ENCODE measurements at places on chromosomes 12 and 14. TPM values are rescaled to one million over a fixed set of nuclear protein-coding genes. Genes with fewer than 3 reads are reported as not detected.

DNA sequence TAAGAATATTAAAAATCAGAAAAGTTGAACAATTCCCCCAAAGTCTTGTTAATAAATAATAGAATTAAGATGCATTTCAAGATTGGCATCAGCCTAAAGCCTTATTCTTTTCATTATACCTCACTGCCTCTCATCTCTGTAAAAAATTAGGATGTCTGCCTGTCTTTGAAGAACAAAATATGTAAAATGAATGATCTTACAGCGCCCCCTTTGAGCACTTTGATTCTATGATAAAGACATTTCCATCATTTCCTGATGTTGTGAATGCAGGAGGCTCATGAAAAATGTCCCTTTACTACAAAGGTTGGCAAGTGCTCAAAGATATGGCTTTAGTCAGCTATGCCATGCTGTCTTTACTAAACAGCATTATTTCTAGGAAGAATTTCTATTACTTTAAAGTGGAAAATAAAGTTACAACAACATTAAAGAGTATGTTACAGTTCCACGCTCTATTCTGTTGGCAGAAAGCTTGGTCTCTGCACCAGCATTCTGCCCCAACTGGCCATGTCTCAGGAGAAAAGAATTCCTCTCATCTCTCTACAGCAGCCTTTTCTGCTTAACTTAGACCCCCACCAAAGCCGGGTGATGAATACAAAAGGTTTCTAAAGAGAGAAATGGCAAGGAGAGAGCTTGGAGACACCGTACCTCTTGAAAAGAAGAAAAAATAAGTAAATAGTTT, 95.1 kb downstream of the LLPH start:
- H3K27me3 ChIP-seq, result peaks cover 3% of the 10 kb centered on the region
- H3K4me3 ChIP-seq, result no peak overlapping the region
- no peaks in the 10 kb centered on the region for H3K4me1 ChIP-seq
- DNase-seq, result no peak
- no peak overlapping the region for H3K27ac ChIP-seq

DNA sequence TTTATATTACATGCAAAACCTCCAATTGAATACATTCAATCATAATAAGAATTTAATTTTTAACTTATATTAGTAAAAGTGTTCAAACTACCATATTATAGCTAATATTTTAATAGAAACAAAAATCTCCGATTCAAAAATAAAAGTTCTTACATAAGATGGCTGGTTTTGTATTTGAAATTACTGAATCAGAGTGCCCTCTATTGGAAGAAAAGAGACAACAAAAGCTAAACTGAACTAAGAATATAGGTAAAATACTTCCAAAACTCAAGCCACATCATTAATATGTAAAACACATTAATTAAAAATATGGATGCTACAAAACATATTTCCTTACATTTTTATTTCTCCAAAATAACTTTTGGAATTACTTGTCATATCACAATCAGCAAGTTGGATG, 120.3 kb downstream of the GARIN6 start:
- no peaks in the 10 kb centered on the region for H3K27me3 ChIP-seq
- no peak overlapping the region for H3K4me3 ChIP-seq
- no peak overlapping the region for H3K27ac ChIP-seq

DNA sequence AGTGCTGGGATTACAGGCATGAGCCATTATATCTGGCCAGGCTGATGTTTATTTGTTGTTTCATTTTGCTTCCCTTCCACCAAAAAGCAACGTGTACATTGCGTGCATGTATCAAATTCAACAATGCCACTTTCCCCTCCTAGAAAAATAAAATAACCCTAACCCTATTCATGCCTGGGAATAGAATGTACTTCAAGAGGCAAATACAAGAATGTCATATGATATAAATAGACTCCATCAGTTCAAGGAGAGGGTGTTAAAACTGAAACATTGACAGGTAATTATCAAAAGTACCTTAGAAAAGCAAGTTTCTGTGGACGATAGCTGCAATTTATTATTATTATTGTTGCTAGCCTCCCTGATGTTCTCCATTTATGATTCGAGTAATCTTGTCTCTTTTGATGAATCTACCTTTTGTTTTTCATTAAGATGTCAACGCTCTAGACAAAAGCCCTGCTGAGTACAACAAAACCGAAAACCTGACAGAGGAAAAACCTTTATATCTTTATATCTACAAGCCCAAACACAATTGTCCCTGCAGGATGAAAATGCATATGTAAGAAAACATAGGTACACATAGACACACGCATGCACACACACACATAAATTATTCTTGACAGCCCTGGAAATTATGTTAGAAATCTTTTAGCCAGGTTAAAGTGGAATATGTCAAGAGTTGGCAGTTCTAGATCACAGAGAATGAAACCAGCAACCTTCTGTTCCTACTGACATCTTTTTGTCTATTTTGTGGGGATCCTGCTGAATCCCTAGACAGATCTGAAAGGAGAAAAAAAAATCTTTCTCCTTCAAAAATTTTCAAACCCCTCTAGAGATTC, 98.9 kb downstream of the BTG1 start:
- DNase-seq, result no peak
- H3K27ac ChIP-seq, result peak overlapping the region; percentile 61

- no peaks in the 10 kb centered on the region for H3K27me3 ChIP-seq
- H3K4me3 ChIP-seq, result no peak overlapping the region
- no peaks in the 10 kb centered on the region for H3K36me3 ChIP-seq
- no peak overlapping the region for H3K27ac ChIP-seq
- H3K4me1 ChIP-seq, result no peaks in the 10 kb centered on the region
Observed at GRCh38 chr12:71230542-71230941, 72.7 kb upstream of the TSPAN8 start.

DNA sequence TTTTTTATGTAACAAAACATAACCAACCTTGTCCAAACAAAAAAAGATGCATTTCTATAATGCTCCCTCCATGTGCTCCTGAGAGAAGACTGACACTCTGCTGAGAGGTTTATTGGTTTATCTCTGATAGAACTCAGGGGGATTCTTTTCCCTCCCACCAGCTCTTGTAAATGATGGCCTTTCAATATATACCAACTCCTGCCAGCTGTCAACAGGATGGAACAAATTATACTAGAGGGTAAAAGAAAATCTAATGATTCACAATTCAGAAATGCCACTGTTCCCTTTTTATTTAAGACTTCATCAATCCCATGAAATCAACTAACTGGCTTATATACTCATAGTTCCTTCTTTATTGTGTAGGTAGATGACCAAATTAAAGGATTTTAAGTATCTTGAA, 25.4 kb downstream of the PSMC1 start:
- H3K4me1 ChIP-seq, result no peaks in the 10 kb centered on the region
- H3K27me3 ChIP-seq, result no peaks in the 10 kb centered on the region
- no peak overlapping the region for H3K27ac ChIP-seq
- peaks cover 45% of the 10 kb centered on the region for H3K36me3 ChIP-seq
- DNase-seq, result no peak

DNA sequence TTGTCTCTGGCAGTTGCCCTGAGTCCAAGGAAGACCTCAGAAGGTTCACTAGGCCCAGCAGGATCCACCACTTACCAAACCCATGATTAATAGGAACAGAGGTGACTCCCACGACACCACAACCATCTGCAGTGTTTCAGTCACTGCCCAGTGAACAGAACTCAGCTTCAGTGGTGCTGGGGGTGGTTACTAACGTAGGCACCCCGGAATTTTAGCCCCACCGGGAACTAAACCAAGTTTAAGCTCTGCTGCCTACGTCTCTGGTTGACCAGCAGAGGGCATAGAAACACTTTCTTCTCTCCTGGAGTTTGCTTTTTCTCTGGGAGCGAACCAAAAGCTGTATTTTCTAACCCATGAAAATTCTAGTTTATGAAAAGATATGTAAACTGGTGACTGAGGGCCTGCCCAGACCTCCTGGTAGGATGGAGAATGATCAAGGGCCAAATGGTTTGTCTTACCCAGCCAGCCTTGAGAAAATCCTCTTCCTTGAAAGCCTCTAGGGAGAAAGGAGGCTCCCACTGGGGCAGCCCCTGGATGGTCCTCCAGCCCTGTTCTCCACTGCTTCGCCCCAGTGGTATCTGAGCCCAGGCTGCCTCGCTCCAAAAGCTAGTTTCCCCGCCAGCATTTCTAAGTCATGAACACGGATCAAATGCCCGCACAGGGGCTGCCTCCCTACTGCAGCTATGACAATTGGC, 379.8 kb downstream of the DPF3 start:
- H3K4me1 ChIP-seq, result peaks cover 28% of the 10 kb centered on the region
- no peaks in the 10 kb centered on the region for H3K36me3 ChIP-seq
- H3K27ac ChIP-seq, result no peak overlapping the region

DNA sequence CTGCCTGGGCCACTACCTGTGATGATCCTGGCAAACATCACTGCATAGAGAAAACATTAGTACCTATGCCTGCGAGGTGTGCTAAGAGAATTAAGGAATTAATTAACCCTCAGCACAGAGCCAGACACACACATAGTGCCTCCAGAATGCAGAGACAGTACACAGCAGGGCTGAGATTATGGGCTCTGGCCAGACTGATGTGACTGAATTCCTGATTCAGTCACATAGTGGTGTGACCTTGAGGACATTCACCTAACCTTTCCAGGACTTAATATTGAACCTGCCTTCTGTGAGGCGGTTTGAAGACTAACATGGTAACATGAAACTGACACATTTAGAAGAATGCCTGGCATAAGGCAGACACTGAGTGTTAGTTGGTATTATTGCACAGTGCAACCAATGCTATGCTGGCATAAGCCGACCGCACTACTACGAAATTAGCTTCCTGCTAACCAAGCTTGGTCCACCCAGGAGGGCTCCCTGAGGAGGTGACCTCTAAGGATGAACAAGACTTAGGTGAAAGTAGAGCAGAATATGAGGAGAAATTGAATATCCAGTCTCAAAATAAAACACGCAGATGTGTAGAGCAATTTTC, 32.0 kb upstream of the SELPLG start:
- peaks cover 11% of the 10 kb centered on the region for H3K4me1 ChIP-seq
- DNase-seq, result no peak
- H3K27me3 ChIP-seq, result no peaks in the 10 kb centered on the region
- H3K36me3 ChIP-seq, result no peaks in the 10 kb centered on the region
- H3K27ac ChIP-seq, result no peak overlapping the region

DNA sequence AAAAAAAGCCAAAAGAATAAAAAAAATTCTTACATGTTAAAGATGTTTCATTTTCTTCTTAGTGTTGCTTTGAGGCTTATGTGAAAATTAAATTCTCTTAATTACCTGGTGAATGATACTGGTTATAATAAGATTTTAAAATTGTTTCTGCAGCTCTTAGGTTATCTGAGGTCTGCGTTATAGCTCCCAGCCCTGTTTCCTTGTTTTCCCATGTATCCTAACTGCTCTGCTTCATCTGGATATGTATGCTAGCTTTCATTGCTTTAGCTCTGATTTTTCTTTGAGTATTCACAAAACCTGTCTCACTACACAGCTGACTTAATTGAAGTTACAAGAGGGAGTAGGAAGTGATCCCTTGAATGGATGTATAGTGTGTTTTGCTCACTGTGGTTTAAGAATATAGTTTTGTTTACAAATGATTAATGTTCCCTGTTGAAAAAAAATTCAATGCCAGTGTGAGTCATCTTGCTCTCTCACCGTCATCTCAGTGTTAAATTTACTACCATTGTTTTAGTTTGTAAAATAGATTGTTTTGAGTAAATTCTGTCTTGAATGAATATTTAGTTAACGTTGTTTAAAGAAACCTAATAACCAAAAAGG, 26.8 kb downstream of the CPSF6 start:
- no peak for DNase-seq
- peaks cover 27% of the 10 kb centered on the region for H3K36me3 ChIP-seq
- no peaks in the 10 kb centered on the region for H3K27me3 ChIP-seq
- no peak overlapping the region for H3K4me3 ChIP-seq
- no peaks in the 10 kb centered on the region for H3K4me1 ChIP-seq

GRCh38 chr14:99186956-99187690, 84.9 kb downstream of the BCL11B start:
- no peak for DNase-seq
- peak overlapping the region; percentile 75 for H3K4me3 ChIP-seq
- peak overlapping the region; percentile 92 for H3K27ac ChIP-seq
- peaks cover 31% of the 10 kb centered on the region for H3K36me3 ChIP-seq
- peaks cover 99% of the 10 kb centered on the region for H3K4me1 ChIP-seq
- H3K27me3 ChIP-seq, result no peaks in the 10 kb centered on the region

DNA sequence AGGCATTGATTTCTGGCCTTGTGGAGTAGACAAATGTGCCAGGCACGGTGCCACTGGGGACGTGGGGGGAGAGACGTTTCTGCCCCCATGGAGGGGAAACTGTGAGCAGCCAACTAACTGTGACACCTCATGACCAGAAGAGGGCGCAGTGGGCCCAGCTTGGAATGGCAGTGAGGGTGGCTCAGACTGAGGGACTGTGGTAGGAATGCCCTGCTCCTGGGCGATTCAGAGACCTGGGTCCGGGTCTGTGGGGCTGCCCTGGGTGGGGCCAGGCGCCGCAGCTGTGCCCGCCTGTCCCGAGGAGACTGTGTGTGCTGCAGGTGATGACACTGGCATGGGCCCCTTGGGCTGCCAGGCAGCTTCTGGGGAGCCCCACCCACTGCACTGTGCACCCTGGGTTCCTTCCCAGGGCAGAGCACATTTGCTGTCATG, 60.6 kb downstream of the SLC25A47 start:
- no peak overlapping the region for H3K4me3 ChIP-seq
- H3K27me3 ChIP-seq, result no peaks in the 10 kb centered on the region
- H3K27ac ChIP-seq, result no peak overlapping the region
- H3K36me3 ChIP-seq, result no peaks in the 10 kb centered on the region
- peak; percentile 70 for DNase-seq

- H3K4me1 ChIP-seq, result no peaks in the 10 kb centered on the region
- no peaks in the 10 kb centered on the region for H3K36me3 ChIP-seq
- DNase-seq, result no peak
- no peaks in the 10 kb centered on the region for H3K27me3 ChIP-seq
Observed at GRCh38 chr12:95633049-95633731, 81.9 kb upstream of the USP44 start.

DNA sequence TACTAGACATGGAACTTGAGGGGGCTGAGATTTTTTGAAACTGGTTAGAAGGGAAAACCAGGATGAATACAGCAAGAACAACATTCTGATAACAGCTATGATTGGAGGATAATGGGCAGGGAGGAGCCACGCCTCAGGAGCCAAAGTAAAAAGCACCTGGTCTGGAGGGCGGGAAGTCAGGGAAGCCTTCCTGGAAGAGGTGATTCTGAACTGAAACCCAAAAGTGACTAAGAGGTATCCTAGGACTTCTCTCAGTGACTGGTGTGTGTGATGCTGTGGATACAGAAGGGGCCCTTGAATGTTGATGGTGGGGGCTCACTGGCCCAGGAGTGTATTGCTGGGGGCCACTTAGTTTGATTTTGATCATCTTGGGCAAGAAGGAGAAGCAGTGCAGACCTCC, 18.8 kb upstream of the GPR68 start:
- no peaks in the 10 kb centered on the region for H3K27me3 ChIP-seq
- H3K36me3 ChIP-seq, result no peaks in the 10 kb centered on the region
- H3K4me1 ChIP-seq, result peaks cover 23% of the 10 kb centered on the region
- no peak for DNase-seq

RAB5B gene
- polyA plus RNA-seq, result 66.8 TPM

CLEC2B gene
- 38.8 TPM for polyA plus RNA-seq

SLC25A47 gene
- polyA plus RNA-seq, result not detected

LRRC9 gene
- polyA plus RNA-seq, result not detected

MUCL1 gene
- not detected for polyA plus RNA-seq

RPGRIP1 gene
- polyA plus RNA-seq, result not detected

GNPTAB gene
- 36.8 TPM for polyA plus RNA-seq

KRT72 gene
- 0.13 TPM for polyA plus RNA-seq

SP7 gene
- 0.07 TPM for polyA plus RNA-seq
